ENCODE measurements at places on chromosomes 13 and 19. TPM values are rescaled to one million over a fixed set of nuclear protein-coding genes. Genes with fewer than 3 reads are reported as not detected.

The SIGLEC12 gene
- 0.12 TPM for total RNA-seq

The ZNF837 gene
- 4.7 TPM for total RNA-seq

The KLF2 gene
- total RNA-seq = 54.6 TPM

The KIR2DL3 gene
- total RNA-seq = not detected

The FGF22 gene
- 0.88 TPM for total RNA-seq

The LMTK3 gene
- total RNA-seq = 1.9 TPM

Data from metanephros (tissue), 2 donors.